ENCODE measurements at places on chromosomes 2 and 18.

DNA sequence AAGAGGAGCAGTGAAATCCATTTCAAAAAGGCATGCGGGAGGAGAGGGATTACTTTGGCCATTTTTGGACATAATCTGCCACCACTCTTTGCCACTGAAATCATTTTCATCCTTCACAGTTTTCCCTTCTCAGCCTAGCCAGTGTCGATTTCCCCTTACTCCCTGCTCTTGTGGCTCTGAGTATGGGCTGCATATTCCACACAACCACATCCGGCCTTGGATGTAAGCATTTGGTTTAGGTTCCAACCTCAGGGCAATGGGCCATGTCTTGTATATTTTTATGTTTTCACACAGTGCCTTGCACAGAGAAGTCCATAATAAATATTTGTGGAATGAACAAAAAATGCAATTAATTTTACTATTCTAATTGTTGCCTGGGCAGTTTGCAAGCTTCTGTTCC lies 7.7 kb upstream of the SERPINE2 start:
- DNase-seq = no peak

GRCh38 chr2:106565599-106565998 lies 78.4 kb downstream of the CD8B2 start:
- DNase-seq = no peak

- no peak for DNase-seq
Measured at GRCh38 chr2:219228911-219229304, 528 bp downstream of the ATG9A start.

DNA sequence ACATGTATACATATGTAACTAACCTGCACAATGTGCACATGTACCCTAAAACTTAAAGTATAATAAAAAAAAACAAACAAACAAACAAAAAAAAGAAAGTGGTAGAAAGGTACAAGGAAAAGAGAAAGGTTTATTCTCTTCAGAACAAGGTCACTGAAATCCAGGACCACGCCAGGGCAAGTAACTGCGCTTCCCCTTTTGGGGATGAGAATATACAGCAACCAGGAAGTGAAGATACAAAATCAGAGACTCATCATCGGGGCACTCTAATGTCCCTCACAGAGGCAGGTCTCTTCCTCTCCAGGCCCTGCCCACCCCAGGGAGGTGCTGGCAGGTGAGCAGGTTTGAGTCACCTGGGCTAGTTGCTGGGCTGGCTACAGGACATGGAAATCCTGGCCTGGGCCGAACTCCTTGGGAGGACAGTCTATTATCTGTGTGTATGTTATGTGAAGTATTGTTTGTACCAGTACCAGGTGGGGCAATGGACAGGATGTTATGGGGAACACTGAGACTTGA lies 100.4 kb upstream of the GPR45 start:
- no peak for DNase-seq

- no peak for DNase-seq
Measured at GRCh38 chr2:206230060-206230762, 44.3 kb upstream of the ZDBF2 start.

All from stimulated activated CD4-positive, alpha-beta T cell treated with anti-CD3 and anti-CD28 coated beads, Interleukin-1b, Interleukin-23, amount 100 ng/mL, for 4 hours (primary cell).